ENCODE measurements at places on chromosomes 1 and 21.
A peak's percentile ranks its signal among the peaks of the same experiment; 100 is the strongest.

GRCh38 chr1:91501523-91501851 is 836 bp downstream of the CDC7 start:
- DNase-seq, result peak; percentile 35

DNA sequence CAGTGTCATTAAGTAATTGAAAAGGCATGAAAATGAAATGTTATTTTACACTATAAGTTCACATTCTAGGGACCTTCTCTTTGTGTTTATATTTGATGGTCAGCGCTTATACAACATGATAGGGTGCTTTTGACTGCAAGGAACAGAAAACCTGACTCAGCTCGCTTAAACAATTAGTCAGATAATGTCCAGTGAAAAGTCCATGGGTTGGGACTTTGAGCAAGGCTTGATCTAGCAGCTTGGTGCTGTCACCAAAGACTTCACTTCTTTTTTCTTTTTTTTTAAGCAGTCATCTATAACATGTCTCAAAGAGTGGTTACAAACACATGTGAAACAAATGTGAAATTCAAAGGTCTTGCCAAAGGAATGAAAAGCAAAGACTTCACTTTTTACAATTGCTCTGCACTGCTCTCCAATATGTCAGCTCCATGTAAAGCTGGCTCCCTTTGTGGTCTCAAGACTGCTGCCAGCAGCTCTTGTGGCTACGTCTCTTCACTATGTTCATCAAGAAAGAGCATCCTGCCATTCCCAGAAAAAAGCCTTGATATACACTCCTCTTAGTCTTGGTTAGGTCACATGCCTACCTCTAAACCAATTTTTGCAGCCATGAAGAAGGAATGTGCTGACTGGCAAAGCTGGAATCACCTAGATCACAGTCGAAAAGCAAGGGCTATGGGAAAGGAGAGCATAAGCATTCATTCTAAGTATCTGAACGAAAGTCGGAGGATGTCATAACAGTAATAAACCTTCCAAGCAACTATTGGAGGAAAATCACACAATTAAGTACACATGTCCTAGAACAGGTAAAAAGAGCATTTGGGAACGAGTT is 15.2 kb downstream of the F3 start:
- DNase-seq, result no peak

DNA sequence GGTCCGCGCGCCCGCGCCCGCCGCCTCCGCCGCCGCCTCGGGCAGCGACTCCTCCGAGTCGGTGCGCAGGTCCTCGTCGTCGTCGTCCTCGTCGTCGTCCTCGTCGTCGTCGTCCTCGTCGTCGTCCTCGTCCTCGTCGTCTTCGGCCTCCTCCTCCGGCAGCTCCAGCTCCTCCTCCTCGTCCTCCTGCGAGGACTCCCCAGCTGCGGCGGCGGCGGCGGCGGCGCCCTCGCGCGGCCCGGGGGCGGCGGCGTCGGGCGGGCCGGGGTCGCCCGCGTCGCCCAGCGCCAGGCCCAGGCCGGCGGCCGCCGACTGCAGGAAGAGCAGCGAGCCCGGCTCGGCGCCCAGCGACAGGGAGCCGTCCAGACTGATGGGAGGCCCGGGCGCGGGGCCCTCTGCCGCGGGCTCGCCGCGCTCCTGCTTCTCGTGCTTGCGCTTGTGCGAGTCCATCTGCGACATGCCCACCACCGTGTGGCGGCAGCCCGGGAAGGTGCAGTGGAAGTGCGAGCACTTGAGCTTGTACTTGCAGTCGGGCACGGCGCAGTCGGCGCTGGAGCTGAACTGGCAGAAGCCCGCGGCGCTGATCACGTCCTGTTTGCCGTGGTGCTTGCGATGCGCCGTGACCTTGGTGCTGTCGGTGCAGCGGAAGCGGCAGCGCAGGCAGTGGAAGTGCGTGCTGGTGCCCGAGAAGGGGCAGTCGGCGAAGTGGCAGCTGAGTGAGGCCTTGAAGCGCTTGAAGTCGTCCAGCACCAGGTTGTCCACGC is 157.3 kb downstream of the CASZ1 start:
- DNase-seq, result no peak

DNA sequence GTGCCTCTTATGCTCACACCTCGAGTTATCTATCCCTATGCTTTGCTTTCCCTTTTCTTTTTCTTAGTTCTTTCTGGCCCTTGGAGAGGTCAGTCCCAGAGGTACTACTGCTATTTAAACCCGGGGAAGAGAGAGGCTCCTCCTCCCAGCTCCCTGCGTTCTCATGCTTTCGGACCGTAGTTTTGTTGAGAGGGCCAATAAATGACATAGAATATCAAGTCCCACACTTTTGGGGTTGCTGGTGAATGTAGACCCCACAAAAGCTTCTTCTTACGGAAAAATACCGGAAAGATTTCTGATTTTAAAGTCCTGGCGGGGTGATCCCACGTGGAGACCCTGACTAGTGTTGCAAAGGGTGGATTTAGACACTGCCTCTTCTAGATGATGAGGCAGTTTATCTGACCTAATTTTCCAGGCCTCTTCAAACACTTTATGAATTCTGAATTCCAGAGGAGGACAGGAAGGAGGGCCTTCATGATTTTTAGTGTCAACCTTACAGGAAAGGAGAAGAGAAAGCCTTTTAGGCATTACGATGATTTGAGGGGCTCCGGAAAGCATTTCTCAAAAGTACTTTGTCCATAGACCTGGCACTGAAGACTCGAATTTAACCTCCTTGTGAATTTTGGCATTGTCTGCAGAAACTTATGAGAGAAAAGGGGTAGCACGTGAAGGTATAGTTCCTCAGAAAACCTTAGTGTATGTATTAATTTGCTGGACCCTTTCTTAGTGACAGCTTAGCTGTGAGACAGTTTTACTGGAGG is 694 bp downstream of the TMEM167B start:
- DNase-seq, result peak; percentile 54

Data from brain microvascular endothelial cell (primary cell).